ENCODE measurements at places on chromosomes 2 and 18.

DNA sequence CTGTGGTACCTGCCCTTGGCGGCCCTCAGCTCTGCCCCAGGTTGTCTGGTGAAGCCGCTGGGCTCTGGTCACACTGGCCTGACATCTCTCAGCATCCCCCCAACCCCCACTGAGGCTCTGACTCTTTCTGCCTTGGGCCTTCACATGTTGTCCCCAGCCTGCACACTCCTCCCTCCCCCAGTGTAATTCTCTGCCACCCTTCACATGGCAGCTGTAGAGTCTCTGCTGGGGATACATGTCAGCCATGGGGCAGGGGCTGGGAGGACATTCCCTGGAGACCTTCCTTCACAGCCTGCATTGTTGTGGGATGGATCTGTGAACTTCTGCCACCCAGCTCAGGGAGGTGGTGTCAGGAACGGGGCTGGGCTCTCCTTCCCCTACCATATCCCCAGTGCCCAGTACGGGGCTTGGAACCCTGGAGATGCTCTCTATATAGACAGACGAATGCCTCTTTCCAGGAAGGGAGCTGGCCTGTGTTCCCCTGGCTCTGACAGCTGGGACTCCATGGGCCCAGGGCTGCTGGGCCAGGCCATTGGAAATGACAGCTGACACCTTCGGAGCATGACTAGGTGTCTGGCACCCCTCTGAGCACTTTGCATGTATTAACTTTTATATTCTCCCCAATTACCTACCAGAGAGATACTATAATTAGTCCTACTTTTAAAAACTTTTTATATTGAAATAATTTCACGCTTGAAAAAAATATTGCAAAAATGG lies 151.5 kb downstream of the INHBB start:
- no peak for DNase-seq

GRCh38 chr2:159201360-159202063 lies 85.0 kb downstream of the WDSUB1 start:
- peak; percentile 19 for DNase-seq

DNA sequence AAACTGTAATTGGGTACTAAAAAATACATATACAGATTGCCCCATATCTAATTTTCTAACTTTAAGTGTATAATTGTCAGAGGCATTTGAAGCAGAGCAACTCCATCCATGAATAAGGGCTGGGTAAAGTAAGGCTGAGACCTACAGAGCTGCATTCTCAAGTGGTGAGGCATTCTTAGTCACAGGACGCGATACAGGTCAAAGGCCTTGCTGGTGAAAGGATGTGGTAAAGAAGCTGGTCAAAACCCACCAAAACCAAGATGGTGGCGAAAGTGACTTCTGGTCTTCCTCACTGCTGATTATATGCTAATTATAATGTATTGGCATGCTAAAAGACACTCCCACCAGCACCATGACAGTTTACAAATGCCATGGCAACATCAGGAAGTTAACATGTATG lies 50.0 kb downstream of the SLC8A1 start:
- DNase-seq, result peak; percentile 95

- no peak for DNase-seq
Measured at GRCh38 chr18:71849407-71849806, 694.7 kb downstream of the CBLN2 start.

DNA sequence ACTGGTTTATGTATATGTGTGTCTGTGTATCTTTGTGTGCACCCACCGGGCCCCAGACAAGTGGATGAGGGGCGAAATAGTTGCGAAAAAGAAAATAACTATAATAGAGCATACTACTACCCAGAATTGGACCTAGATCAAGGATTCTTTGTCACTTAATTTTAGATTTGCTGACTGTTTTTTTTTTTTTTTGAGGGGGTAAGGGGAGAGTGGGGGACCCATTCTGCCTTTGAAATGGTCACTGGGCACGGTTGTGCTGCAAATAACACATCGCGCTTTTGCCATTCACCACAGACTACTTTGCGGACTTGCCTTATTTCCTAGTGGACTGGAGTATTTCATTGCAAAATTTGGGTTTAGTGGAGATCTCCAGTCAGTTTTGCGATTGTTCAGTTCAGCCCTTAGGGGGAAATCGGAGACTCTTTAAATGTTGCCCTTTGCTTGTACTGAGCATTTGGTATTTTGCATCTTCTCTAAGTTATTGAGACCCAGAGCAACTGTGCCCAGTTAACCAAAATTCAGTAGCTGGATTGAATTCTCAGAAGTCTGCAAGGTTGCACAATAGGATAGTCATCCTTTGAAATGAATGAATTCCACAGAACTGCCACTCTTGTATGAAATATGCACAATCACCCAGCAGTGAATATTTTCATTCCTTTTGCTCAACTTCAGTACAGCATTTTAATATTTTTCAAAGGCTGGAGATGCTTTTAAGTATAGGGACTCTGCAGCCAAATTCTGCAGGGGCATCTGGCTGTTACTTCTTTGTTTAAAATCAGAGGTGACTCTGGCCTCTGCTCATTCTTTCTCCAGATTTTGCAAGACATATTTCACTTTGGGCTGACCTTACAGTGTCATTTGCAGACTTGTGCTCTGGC lies 2.9 kb downstream of the TRIB2 start:
- peak; percentile 79 for DNase-seq

DNA sequence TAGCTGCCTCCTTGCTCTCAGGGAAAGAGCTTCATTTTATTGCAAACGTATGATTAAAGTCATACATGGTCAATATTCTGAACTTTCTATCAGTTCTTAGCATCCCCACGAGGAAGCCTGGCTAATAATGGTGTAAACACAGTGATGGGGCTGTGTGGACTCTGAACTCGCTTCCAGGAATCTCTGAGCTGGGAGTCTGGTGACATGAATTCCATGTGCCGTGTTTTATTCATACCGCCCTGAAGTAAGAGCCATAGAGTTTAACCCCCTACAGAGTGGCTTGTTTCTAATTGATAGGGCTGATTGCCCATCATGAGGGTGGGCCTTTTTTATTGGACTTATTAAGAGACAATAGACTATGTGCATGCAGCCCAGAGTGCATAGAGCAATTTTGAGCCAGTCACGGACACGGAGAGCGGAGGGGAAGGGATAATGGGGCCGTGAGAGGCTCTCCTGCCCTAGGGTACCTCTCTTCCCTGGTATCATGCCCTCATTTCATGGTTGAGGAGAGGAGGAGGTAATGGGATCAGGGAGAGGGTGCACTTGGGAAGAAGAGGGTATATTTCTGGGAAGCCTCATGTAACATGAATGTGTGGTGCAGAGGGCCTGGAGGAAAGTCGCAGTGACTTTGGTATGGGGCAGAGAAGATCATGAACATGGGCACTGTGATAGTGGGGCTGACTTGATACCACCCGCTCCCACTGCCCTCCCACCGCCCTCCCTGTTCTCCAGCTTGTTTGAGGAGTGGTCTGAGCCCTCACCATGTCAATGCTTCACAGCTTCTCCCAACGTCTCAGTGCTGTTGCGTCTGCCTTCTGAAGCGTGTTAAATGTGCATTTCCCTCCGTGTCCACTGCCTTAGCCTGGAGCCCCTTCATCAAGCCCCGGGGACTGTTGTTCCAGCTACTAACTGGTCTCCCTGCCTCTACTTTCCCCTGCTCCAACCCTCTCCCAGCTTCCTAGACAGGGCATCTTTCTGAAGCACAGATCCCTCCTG lies 73.2 kb downstream of the IL1R2 start:
- no peak for DNase-seq

- no peak for DNase-seq
Measured at GRCh38 chr2:126877041-126877440, 21.6 kb upstream of the TEX51 start.

- DNase-seq, result no peak
Measured at GRCh38 chr2:60832621-60833020, 48.8 kb upstream of the REL start.

DNA sequence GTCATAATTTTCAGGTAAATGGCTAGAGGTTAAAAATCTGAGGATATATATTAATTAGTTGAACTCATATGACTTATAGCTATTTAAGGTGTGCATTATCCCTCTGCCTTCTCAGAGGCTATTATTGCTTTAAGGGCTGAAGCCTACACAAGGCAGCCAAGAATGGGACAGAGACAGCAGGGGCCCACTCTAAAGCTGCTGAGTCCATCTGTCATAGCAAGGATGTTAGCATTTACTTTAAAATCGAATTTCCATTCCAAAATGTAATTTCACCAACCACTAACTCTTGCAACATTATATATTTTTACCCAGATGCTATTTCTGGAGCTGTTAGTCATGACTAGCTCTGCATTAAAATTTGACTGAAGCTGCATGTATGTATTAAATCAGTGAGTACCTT lies 236.3 kb upstream of the FSIP2 start:
- no peak for DNase-seq

- no peak for DNase-seq
Measured at GRCh38 chr18:31079973-31080372, 22.2 kb downstream of the DSC2 start.

GRCh38 chr2:147641651-147642050 lies 203.2 kb upstream of the ACVR2A start:
- peak; percentile 41 for DNase-seq

GRCh38 chr2:231189171-231189530 lies 9.3 kb upstream of the ARMC9 start:
- DNase-seq, result no peak

DNA sequence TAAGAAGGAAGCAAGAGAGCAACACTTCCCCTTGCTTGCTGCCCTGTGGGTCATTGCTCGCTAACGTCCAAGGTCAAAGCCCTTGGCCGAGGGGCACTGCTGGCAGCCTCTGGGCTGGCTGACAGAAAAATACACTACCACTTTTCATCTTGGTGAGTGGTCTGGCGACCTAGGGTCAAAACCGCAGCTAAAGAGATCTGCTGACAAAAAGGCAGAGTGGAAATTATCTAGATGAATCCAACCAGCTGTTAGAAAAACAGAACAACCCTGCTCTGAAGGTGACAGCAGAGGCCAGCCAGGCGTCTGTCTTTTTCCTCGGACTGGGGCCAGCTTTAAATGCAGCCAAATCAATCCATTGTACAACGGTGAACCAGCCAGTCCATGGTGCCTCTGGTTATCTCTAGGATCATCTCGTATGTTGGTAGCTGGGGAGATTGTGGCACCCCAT lies 92.6 kb downstream of the CD8B2 start:
- DNase-seq, result no peak

DNA sequence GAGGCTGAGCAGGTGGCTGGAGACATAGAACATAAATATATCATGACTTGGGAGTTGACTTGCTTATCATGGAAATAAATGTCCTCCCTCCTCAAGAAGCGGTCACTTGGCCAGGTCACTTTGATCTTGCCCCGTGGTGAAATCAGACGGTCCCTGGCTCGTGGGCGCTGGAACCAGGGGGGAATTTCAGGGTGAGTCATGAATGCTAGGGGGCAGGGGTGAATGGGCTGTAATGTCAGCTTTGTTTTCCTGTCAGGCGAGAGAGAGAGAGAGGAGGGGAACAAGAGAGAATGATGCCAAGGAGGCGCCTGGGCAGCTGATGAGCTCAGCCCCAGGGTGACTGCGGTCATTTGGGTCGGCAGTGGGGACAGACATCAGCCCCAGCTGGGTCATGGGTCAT lies 47.7 kb downstream of the RRM2 start:
- DNase-seq, result peak; percentile 80

- DNase-seq, result no peak
Measured at GRCh38 chr2:99753505-99753904, 263.7 kb upstream of the REV1 start.

DNA sequence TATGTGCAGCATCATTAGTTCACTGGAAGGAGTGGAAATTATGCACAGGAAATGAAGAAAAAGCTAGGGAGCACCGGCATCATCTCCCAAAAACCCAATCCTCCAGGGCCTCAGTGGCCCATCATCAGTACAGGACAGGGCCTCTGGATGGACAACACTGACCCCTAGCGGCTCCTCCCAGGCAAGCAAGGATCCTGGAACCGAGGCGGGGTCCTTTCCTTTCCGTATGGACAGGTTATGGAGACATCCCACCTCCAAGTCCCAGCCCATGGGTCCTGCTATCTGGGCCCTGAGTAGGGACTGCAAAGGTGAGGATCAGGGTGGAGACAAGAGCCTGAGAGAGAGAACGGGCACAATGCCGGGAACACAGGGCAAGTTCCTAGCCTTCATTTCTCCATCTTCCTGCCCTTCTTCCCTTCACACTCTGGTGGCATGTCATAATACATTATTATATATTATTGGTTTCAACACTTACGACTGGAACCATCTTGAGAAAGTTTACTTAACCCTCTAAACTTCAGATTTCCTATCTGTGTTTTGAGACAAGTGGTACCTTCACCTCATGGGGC lies 68.2 kb downstream of the ZNF516 start:
- peak; percentile 50 for DNase-seq

DNA sequence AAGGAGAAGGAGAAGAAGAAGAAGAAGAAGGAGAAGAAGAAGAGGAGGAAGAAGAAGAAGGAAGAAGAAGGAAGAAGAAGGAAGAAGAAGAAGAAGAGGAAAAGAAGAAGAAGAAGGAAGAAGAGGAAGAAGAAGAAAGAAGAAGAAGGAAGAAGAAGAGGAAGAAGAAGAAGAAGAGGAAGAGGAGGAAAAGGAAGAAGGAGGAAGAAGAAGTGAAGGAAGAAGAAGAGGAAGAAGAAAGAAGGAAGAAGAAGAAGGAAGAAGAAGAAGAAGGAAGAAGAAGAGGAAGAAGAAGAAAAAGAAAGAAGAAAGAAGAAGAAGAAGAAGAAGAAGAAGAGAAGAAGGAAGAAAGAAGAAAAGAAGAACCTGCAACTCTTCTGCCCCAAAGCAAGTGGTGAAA lies 942.0 kb downstream of the DPP10 start:
- no peak for DNase-seq

GRCh38 chr2:185278761-185279160 lies 459.8 kb upstream of the FSIP2 start:
- no peak for DNase-seq

- DNase-seq, result no peak
Measured at GRCh38 chr2:36163520-36164254, 191.9 kb upstream of the CRIM1 start.

GRCh38 chr2:186256540-186256939 lies 229.5 kb upstream of the ZC3H15 start:
- peak; percentile 35 for DNase-seq

GRCh38 chr2:198966269-198966668 lies 491.5 kb downstream of the SATB2 start:
- DNase-seq, result no peak
